ENCODE measurements at places on chromosomes 7 and 10.

- DNase-seq, result no peak
Observed at GRCh38 chr7:131026297-131027000, 292.4 kb upstream of the KLF14 start.

DNA sequence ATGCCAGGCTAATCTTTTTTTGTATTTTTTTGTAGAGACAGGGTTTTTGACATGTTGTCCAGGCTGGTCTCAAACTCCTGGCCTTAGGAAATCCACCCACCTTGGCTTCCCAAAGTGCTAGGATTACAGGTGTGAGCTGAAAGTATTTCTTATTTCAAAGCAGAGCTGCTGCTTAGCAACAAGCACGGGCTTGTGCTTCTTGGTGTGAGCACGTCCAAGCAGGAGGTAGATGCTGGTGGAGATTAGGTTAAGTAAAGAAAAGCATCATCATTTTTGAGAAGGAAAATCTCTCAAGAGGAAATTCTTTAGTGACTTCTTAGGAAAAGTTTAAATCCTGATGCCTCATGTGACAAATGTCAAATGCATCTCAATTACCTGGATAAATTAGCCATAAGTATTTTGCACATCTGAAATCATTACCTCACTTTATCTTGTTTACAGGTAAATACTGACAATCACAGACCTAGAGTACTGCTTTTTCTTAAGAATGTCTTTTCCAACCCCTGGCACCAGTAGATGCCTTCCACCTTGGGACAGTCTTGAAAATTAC is 431.8 kb upstream of the FZD8 start:
- no peak for DNase-seq

DNA sequence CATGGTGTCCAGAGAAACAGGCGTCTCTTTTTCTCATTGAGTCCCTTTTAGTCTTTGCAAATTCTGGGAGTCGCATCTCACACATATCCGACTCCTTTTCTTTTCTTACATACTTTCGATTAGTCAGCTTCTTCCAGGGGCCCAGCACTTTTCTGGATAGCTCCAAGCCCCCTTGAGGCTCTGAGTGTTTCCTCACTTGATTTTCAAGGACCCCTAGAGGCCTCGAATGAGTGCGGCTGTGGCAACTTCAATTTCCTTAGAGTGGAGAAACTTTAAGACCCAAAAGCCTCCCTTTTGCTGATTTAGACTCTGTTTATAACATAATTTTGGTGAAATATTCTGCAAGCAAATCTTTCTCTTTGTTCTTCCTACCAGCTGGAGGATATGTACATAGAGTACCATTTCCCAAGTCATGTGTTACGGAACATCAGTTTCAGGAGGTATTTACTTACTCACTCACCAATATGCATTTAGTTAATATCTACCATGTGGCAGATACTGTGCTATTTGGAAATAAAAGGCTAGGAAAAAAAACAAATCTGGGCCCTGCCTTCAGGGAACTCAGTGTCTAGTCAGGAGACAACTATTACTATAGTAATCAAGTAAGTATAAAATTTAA is 555.2 kb downstream of the REEP3 start:
- DNase-seq, result no peak

GRCh38 chr7:126450269-126450671 is 802.5 kb downstream of the GRM8 start:
- no peak for DNase-seq

DNA sequence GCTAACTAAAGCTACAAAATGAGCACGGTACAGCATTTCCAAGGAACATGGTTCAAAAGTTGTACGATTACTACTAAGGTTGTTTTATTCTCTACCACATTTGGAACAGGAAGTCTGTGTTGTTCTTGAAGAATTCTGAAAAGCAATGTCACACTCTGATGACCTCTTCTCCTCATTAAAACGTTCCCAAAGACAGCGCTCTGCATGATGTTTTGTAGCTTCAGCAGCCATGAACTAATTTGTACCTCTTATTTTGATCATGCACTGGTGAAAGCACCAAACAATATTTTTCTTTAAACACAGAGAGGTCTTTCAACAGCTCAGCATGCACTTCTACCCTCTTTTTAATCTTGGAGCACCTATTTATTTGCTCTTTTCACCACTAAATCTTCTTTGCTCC is 75.0 kb upstream of the TES start:
- no peak for DNase-seq

- DNase-seq, result no peak
Observed at GRCh38 chr10:59012839-59013238, 163.6 kb upstream of the PHYHIPL start.

GRCh38 chr7:140646931-140647647 is 6.5 kb upstream of the DENND2A start:
- DNase-seq, result no peak

GRCh38 chr10:69499726-69500689 is 48.7 kb downstream of the TSPAN15 start:
- DNase-seq, result no peak

- DNase-seq, result peak; percentile 57
Observed at GRCh38 chr7:68321076-68321639, 1277.1 kb upstream of the AUTS2 start.

GRCh38 chr10:49277973-49278372 is 21.0 kb upstream of the C10orf71 start:
- DNase-seq, result no peak

GRCh38 chr10:71347587-71348395 is 28.7 kb downstream of the SLC29A3 start:
- peak; percentile 58 for DNase-seq

DNA sequence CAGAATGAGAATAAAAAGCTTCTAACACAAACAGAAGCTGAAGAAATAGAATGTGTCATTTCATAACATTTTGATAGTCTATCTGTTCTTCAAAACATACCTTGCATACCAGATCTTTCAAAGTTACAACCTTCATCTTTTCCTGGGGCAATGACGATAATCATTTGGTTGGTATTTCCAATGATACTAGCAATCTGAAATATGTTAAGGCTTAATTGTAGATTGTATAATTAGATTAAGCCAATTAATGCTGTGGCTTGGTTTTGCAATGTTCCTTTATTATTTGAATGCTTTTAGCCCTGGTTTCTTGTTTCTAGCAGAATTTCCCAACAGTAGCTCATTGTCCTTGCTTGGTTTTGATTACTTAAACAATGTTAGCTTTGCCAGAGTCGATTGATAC is 84.6 kb downstream of the CABCOCO1 start:
- DNase-seq, result no peak

GRCh38 chr7:100753750-100754149 is 20.4 kb downstream of the ZAN start:
- no peak for DNase-seq

- no peak for DNase-seq
Observed at GRCh38 chr7:158603773-158604755, 16.4 kb upstream of the PTPRN2 start.

DNA sequence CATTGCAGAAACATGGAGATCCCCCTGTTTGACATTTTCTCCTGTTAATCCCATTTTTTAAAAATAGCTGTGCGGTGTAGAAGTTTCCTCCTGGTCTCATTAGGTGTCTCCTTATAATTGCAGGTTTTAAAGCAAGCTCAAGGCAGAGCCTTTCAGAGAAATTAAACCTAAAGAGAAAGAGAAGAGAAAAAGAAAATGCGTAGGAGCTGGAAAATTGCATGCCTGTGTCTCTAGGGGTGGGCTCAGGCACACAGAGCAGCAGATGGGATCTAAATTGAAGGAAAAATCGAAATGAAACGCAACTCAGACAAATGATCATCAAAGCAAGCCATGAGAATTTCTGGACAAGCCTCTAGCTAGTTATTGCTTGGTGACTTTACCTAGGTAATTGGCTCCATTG is 40.1 kb downstream of the GPR26 start:
- DNase-seq, result no peak

GRCh38 chr10:27816320-27816719 is 70.7 kb upstream of the MKX start:
- DNase-seq, result no peak

DNA sequence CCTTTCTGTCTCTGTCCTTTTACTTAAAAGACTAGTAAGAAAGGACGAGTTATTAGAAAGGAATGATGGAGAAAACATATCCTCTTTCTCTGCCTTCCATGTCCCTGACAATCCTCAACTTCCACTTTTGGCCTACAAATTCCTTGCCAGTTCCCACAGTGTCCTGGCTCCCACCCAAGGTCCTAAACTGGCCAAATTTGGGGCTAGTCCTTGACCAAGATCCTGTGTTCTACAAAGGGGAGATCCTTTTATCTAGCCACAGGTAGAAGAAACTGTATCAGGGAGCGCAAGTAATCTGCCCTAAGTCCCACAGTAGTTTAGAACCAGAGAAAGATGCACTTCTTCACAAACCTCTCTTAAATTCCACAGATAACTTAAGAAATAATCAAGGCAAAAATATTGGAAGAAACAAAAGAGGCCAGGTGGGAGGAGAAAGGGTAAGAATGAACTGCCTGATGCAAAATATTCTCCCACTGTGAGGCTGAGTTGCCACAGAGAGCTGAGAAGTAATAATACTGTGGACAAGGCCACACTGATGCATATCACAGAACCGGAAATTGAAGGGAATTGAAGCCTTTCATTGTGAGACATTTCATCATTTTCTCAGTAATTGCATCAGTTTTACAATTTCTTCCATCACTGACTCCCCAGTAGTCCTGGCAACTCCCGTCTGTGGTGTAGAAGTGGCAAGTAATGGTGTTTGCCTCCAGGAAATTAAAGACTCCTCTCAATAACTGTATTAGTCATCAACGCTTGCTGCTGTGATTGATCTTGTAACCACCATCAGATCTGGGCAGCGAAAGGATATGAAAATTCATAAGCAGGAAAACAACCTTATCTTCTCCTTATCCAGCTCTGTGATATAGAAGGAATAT is 47.2 kb downstream of the DNAJC12 start:
- no peak for DNase-seq

DNA sequence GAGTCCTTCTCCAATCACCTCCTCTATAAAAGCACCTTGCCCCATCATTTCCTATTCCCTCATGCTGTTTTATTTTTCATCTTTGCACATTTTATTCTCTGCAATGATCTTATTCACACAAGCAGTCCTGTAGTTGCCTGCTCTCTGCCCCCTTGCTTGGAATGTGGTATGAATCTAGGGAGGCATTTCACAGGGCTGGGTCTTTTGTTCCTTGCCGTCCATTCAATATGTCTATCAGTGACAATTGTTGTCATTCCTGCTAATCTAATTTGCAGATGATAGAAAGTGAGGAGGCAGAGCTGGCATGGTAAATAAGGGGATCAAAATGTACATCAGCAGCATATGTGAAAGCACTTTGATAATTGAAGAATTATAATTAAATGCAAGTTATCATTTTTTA is 246.2 kb upstream of the C7orf33 start:
- DNase-seq, result no peak

- no peak for DNase-seq
Observed at GRCh38 chr7:141590666-141591065, 39.5 kb downstream of the AGK start.

DNA sequence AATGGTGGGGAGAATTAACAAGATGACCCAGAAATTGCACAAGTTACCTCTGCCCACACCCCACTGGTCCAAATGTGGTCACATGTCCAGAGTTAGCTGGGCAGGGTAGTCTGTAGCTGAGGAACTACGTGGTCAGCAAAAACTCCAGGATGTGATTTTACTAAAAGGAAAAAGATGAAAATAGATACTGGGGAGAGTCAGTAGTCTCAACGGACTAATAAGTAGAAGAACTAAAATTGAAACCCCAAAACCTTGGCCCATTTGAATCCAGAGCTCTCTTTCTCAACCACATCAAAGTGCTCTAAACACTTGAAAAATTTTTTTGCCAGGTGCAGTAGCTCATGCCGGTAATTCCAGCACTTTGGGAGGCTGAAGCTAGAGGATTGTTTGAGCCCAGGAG is 146.3 kb downstream of the SKIDA1 start:
- DNase-seq, result no peak

DNA sequence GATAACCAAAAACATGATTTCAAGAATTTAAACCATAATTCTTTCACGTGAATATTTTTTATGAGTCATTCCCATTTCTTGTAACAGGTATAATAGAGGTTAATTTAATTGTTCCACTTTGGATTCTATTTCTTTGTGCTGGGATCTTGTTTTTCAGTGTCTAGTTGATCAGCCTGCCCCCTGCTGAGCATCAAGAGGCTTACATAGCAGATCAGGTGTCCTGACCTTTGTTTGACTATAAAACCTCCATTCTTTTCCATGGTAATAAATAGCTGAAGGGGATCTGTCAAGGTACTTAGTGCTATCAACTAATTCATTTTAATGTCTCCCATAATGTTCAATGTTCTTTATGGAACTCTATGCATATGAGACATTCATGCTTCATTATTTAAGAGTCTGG is 4.9 kb downstream of the COL17A1 start:
- no peak for DNase-seq

GRCh38 chr10:120891365-120891764 is 40.2 kb downstream of the WDR11 start:
- no peak for DNase-seq

GRCh38 chr10:51109801-51110533 is 35.7 kb downstream of the PRKG1 start:
- DNase-seq, result no peak

DNA sequence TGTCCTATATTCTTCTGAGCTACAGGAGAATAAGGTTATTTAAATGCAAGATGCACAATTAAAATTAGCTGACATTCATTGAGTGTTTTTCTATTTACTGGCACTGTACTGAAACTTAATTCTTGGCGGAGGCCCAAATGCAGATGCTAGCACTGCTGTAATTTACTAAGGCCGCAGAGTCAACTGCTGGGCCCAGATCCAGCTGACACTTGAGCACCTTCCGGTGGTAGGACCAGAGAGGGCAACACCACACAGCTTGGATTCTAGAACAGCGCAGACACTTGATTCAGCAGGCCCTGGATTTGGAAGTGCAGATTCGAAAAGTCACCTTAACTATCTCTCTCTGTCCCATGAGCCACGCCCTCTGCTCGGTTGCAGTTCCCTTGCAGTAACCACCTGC is 228.6 kb upstream of the TMEM72 start:
- no peak for DNase-seq

GRCh38 chr7:1288390-1288995 is 55.8 kb downstream of the UNCX start:
- no peak for DNase-seq

- DNase-seq, result no peak
Observed at GRCh38 chr7:106374437-106374836, 89.7 kb upstream of the NAMPT start.

GRCh38 chr10:96287392-96288105 is 16.2 kb upstream of the BLNK start:
- peak; percentile 58 for DNase-seq

DNA sequence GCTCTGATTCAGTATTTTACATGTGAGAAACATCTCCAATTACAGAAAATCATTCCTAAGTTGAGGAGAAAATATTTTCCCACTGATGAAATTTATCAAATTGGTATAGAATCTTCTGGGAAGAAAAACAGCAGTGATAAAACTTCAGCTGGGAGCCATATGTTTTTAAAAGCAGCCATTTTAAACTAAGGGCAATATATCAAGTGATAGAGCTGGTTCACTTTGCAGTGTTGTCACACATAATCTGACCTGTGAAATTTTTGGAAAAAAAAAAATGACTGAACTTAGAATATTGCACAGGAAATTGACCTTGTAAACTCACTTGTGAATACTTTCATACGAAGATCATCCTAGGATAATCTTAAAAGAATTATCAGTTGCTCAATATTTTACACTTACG is 10.5 kb upstream of the EZH2 start:
- no peak for DNase-seq

- no peak for DNase-seq
Observed at GRCh38 chr7:150731916-150732315, 5.3 kb upstream of the GIMAP5 start.

GRCh38 chr7:81854518-81854917 is 84.7 kb upstream of the HGF start:
- no peak for DNase-seq

GRCh38 chr10:99435986-99436638 is 5.7 kb upstream of the GOT1 start:
- no peak for DNase-seq
